Pulmonary artery endothelial cell (primary cell): ENCODE measurements at places on chromosomes 12 and 14. TPM values are rescaled to one million over a fixed set of nuclear protein-coding genes. Genes with fewer than 3 reads are reported as not detected.

NXPH4 gene
- total RNA-seq, result 0.13 and 0.28 TPM in 2 replicates

ACOT6 gene
- total RNA-seq, result not detected in 2 replicates

TSPAN11 gene
- total RNA-seq, result 0.28 and 2.2 TPM in 2 replicates

TPPP2 gene
- not detected in 2 replicates for total RNA-seq

RTL1 gene
- not detected in 2 replicates for total RNA-seq

KCNC2 gene
- not detected in 2 replicates for total RNA-seq

MMP19 gene
- total RNA-seq, result 0.42 and 0.46 TPM in 2 replicates

KRT6A gene
- total RNA-seq, result 0.79 and 12.6 TPM in 2 replicates

- no peak for DNase-seq
Observed at GRCh38 chr12:54364413-54364812, at the start of gene GPR84. TSS of gene GPR84 (minus strand) at chr12:54364486. CDS start at chr12:54363851, 635 bp downstream.

- no peak for DNase-seq
Observed at GRCh38 chr14:87901236-87901635, 91.7 kb downstream of the GALC start.

DNA sequence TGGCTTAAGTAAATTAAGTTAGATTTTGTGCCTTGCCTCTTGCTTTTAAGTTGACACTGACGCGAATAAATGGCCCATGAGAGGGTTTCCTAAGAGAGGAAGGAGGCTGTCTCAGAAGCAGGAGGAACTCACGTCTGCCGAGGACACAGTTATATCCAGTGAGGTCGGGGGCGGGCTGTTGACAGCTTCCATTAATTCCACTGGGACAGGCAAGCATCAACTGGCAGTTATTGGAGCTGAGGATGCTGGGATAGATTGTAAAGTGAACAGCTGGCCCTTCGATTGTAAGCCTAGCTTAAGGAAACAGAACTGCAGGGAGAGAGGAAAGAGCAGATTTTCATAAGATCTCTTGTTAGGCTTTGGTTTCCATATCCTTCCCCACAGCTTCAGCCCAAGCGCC, 399.2 kb downstream of the IPO8 start:
- DNase-seq, result no peak

DNA sequence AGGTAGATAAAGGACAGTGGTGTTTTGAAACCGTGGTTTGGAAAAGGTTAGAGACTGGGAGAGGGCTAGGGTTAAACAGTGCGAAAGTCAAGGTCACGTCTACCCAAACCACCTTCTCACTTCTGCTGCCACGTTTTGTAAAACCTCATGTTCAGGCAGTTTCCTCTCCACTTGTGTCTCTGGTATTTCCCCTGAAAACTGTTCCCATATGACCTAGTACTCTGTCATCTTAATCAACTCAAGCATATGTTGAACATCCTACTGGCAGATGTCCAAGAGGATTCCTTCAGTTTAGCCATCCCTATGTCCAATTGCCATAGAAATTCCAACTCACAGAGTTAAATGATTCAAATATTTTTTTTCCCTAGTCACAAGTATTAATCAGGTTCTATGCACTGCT, 17.4 kb downstream of the CLEC4C start:
- DNase-seq, result no peak

GRCh38 chr12:114041590-114041989, 75.5 kb upstream of the RBM19 start:
- DNase-seq, result no peak

GRCh38 chr12:77439749-77440148, 374.4 kb upstream of the E2F7 start:
- no peak for DNase-seq

GRCh38 chr12:25842254-25842653, 116.2 kb upstream of the RASSF8 start:
- no peak for DNase-seq

DNA sequence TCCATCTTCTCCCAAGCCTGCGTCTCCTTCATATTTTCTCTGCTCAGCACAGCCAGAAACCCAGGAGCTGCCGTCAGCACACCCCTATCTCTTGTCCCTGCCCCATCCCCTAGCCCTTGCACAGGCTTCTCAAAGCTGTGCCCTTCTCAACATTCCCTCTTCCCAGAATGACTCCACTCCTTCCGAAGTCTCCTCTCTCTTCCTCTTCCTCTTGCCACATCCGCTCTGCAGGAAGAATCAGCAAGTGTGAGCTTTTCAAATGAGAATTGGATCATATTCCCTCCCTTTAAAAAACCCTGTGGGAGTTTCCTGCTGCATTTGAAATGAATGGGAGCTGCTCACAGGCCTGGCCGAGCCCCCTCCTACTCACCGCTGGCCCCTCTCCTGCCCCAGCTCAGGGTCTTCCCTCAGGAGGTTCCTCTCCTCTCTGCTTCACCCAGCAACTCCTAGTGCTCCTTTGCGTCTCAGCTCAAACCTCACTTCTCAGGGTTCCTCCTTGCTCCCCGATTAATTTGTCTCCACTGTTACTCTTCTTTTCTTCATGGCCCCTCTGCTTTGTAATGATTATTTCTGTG, 528.5 kb upstream of the CCDC196 start:
- DNase-seq, result no peak

DNA sequence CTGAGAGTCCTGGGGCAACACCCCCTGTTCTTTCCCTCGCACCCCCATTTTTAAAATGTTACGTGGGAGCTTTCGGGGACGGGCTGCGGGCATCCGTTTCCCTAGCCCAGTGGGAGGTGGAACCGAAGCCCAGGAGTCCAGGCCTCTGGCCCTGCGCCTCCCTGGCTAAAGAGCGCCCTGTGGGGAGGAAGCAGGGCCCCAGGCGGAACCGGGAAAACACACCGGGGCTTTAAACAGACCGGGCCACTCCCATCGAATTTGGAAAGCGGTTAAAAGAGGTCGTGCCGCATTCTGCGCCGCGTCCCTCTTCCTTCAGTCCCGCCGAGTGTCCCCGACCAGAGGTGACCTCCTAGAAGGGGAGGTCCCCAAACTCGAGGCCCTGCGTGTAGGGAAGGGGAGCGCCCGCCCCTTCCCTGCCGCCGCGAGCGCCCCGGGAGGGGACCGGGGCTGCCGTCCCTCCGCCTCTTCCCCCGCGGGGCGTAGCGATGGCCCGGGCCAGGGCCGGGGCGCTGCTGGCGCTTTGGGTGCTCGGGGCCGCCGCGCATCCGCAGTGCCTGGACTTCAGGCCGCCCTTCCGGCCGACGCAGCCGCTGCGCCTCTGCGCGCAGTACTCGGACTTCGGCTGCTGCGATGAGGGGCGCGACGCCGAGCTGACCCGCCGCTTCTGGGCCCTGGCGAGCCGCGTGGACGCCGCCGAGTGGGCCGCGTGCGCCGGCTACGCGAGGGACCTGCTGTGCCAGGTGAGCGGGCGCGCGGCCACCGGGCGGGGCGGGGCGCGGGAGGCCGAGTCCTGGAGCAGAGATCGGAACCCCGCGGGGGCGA, at the start of gene HHIPL1:
HHIPL1 (plus strand) TSS at position 407 of the 822 bp plus-strand sequence; CDS start at position 486, 79 bp downstream.
- DNase-seq, result no peak

GRCh38 chr12:49342914-49343731, 3.6 kb upstream of the DNAJC22 start:
- no peak for DNase-seq

- DNase-seq, result no peak
Observed at GRCh38 chr14:100842799-100843198, 16.9 kb downstream of the MEG3 start.

GRCh38 chr14:59845245-59845644, 25.3 kb downstream of the RTN1 start:
- DNase-seq, result no peak

DNA sequence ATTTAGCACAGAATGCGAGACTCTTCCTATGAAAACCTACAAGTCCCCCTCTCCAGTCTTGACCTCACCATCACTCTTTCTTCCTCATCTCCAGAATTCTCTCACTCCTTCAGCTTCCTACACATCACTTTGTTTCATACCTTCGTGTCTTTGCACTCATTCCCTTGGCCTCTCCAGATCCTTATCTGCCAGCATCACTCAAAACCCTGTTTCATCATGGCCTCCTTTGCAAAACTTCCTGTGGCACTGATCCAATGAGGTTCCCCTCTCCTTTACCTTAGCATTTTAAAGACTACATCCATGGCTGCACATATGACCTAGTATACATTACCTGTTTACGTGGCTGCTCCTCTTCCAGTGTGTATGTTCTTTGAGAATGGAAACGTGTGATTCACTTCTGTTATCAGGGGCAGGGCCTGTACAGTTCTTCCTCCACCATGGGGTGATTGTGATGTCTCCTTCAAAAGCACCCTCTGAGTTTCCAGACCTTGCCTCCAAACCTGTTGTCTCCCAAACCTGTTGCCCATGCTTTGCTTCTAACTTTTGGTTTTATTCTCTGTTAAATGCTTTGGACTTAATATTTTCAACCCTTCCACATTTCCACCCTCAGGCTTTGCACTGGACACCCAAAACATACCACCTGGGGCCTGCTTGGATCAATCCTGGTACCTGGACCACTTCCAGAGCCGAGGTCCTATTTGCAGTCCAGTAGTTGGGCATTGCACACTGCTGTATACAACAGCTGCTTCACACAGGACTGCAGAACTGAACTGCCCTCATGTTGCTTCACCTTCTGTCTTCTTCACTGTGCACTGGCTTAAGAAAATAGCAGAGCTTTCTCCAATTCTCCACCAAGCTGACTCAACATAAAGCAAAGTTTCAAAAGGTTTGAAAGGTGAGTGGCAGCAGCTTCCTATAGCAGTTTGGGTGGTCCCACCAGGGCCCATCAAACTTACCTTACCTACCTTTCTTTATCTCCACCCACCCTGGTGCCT, 131.7 kb downstream of the LLPH start:
- no peak for DNase-seq

GRCh38 chr12:131025939-131026702, 72.4 kb downstream of the ADGRD1 start:
- DNase-seq, result no peak

DNA sequence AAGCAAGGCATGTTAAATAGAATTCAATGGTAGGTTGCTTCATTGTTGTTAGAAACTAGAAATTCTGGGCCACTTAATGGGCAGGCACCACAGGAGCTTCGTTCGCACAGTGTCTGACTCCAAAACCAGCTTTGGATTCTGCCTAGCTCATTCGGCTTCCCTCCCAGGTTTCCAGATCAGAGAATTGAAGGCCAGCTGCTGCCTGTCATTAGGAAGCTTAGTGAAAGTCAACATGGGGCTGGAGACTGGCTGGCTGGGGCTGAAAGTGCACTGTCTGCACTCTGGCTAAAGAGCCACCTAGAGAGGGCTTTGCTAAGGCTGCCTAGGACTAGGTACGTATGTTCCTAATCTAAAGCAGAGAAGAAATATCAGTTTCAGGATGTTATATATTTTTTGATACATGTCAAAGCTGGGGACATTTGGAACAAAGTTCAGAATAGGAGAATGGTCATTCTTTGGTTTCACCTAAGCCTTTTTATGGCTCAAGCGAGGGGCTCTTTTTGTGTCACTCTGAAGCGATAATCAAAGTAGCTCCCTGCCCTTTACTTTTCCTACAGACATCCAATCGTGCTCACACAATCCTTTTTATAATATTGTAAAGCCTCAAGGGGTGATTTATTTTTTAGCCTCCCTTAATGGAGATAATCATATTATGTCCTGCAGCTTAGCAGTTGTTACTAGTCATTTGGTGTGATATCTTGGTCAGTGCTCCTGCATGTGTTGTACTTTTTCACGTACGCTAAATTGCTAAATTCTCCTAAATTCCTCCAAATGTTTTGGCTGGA, 238.5 kb upstream of the NAV3 start:
- no peak for DNase-seq

DNA sequence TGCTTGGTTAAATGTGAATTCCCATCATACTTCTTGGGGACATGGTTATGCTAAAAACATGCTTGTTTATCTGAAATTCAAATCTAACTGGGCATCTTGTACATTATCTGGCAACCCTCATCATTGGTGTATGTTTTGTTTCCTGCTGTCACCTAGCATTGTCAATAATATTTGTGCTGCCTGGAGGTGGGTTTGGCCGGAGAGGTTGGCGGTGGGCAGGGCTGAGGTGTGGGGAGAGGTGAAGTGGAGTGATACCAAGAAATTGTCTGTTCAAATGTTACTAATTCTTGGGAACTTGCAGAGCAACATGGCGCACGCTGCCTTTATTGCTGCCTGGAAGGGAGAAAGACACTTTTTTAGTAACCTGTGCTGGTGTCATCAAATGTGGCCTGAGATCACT, 280.5 kb downstream of the VRK1 start:
- DNase-seq, result no peak

DNA sequence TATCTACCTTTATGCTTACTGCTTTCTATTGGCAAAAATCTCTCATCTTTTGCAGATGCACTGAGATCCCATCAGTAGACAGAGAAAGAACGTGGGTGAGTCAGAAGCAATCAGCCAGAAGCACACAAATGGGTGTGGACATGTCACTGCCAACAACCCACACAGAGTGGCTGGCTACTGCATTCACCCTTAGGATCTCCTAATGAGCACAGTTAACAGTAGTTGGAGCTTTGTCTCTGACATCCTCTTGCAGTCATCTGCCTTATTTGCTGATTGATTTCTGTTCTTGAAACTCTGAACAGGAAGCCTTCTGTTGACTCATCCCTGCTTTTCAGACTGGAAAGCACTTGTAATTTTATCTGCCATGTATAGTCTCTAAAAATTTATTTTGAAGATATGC, 117.2 kb downstream of the RGS6 start:
- DNase-seq, result no peak
